D341Med (cell line): ENCODE measurements at places on chromosomes 7 and 10.

GRCh38 chr7:111202321-111202720, 111.4 kb downstream of the LRRN3 start:
- no peak for DNase-seq

DNA sequence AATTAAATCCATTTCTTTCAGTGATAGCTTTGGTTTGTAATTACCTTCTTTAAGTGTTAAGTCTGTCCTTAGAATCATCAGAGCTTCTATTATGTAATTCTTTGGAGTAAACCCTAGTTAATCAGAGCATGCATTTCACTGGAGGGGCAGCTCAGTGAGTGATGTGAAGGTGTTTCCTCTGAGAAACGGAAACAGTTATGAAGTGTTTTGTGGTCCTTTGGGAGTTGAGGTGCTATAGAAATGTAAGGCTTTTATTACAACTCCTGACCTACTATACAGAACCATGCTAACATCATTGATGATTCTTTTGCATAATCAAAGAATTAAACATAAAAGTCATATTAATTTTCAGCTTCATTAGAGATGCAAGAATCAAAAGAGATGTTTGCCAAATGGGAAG, 141.5 kb downstream of the EXOC4 start:
- no peak for DNase-seq

DNA sequence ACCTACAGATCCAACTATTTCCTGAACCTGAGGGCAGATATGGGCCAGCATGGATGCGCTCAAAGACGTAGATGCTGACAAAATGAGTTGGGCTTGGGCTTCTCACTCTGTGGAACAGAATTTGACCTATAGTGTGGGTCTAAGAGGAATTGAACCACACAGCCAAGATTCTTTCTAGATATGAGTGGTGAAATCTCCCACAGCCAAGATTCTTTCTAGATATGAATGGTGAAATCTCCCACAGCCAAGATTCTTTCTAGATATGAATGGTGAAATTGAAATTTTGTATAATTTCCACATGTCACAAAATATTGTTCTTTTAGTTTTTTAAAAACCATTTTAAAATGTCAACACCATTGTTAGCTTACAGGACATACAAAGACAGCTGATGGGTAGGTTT, 215.4 kb upstream of the LRGUK start:
- no peak for DNase-seq

DNA sequence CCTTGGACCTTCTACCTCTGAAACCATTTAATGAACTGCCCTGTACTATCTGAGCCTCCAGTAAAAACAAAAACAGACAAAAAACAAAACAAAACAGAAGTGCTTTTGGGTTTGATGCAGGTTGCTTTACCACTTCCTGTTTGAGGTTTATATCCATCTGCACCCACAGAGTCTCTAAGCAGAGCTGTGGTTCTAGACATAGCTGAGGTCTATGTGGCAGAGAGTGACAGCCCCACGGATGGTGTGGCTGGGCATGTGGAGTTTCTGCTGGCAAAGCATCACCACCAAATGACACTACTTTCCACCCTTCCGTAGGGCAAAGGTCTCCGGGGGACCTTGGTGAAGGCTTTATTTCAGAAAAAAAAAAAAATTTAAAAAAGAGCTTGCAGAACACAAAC, 754.2 kb downstream of the GRID1 start:
- no peak for DNase-seq

DNA sequence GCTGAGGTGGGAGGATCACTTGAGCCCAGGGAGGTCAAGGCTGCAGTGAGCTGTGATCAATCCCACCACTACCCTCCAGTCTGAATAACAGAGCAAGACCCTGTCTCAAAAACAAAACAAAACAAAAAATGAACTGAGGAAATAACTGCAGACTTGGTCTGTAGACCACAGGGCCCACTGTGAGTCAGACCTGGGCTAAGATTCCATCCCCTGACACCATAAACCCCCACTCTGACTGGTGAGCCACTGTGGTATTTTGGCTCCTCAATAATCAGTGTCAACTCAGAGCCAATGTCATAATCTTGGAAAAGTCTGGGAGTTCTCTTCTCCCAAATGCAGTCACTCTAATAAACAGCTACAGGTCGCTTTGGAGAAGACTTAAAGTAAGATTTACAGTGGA, 24.0 kb upstream of the ERCC6 start:
- DNase-seq: no peak

DNA sequence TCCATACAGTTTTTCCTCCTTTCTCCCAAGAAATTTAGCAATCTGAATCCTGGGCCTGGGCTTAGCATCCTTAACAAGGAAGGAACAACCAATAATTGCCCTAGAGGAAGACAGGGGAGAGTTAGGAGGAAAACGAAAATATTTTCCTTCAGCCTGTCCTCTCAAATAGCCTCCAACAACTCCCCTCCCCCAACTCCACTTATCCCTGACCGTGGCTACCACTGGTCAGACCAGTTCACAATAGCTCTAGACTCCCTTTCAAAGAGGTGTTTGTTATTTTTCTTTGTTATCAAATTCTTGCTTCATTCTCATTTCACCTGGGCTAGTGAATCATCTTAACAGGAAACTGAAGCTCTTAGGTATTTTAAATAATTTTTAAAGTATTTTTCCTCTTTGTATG, 114.1 kb downstream of the CPED1 start:
- no peak for DNase-seq

DNA sequence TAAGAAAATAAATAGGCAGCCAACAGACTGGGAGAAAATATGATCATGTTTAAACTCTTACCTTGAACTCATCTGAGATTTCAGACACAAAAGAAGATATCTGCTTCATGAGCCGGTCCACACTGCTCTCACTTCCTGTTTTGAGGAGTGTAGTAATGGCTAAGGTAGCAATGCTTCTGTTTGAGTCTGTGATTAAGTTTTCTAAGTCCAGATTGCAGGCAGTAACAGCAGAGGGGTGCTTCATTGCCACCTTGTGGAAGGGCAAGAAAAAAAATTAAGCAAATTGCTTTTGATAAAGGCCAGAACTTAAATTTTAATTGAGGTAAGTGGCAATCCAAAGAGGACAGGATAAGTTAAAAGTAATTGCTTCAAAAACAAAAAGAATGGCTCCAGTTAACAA, 69.1 kb downstream of the MEST start:
- peak; percentile 50 for DNase-seq

DNA sequence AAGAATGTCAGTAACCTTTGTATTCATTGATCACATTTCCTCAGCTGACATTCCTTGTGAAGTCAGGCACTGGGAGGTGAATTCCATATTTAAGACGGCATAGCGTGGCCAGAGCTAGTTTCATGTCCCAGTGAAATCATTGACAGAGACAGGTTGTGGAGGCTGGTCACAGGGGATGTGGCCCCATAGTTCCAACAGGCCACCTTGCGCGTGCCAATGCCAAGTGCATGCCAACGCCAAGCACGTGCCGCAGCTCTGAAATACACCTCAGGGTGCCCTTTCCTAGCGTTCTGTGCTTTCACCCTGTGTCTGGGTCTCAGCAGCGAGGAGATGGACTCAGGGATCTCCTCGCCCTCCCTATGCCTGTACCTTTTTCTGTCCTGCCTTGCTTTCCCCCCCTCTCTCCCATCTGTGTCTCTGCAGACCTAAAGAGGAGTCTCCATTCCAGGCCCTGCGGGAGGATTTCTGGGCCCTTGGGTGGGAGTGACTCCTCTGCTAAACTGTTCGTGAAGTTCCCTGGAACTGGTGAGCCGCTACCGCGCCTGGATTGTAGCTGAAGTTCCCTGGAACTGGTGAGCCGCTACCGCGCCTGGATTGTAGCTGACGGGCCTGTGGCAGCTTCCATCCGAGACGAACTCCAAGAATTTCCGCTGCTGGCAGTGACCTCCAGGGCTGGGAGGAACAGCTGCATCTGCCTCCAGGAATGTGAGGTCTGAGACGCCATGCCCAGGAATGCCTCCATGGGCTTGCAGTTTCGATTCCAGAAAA, 19.7 kb downstream of the AQP1 start:
- DNase-seq: peak; percentile 12

GRCh38 chr10:61995220-61995503, 93.7 kb downstream of the ARID5B start:
- no peak for DNase-seq

DNA sequence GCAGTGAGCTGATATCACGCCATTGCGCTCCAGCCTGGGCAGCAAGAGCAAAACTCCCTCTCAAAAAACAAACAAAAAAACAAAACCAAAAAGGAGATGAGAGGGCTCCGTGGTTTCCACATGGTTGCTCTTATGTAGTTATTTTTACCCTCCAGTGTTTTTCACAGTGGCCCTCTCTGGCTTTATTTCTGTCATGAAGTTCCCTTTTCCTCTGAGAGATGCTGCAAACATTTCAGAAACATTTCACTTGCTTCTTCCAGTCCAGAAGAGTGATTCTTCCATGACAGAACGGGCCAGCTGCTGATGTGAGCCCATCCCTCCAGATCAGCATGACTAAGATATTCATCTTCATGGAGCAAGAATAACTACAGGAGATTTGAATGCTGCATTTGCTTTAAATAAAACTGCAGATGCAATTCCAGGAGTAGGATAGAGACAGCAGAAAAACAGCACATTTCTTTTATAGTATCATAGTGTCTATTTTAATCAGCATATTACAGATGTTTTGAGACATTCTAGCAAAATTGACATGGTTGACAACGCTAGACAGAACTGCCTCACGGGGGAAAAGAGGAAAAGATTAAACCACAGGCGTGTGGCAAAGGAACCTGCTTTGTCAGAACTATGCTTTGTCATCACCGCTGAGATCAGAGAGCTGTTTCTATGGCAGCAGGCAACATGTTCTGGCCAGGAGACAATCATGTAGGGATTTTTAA, 40.3 kb downstream of the NRCAM start:
- DNase-seq: no peak

DNA sequence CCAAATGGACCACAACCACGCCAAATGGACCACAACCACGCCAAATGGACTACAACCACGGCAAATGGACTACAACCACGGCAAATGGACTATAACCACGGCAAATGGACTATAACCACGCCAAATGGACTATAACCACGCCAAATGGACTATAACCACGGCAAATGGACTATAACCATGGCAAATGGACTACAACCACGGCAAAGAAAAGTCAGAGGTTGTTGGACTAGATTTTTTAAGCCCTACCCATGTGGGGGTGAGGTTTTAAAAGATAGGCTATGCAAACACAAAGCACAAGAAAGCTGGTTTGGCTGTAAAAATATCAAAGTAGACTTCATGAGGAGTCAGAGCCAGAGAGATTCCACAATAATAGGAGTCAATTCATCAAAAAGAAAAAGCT, 55.8 kb downstream of the NCAPG2 start:
- no peak for DNase-seq

DNA sequence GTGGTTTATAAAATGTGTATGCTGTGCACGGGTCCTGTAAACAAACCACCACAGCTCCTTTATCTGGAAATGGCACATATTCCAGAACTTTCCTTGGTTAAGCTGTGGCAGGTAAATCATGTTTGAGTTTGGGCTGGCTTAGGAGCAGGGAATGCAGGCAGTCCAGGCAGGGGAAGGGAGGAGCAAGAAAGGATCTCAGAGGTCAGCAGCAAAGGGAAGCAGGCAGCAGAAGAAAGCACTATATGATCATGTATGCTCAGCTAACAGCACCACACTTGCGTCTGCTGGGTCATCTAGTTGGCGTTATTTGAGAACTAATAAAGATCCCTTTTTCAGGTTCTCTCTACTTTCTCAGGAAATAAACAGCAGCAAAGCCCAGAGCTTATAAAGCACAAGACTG, 7.8 kb downstream of the ICA1 start:
- DNase-seq: no peak

- no peak for DNase-seq
Observed at GRCh38 chr10:22824984-22825383, 102.9 kb upstream of the ARMC3 start.

DNA sequence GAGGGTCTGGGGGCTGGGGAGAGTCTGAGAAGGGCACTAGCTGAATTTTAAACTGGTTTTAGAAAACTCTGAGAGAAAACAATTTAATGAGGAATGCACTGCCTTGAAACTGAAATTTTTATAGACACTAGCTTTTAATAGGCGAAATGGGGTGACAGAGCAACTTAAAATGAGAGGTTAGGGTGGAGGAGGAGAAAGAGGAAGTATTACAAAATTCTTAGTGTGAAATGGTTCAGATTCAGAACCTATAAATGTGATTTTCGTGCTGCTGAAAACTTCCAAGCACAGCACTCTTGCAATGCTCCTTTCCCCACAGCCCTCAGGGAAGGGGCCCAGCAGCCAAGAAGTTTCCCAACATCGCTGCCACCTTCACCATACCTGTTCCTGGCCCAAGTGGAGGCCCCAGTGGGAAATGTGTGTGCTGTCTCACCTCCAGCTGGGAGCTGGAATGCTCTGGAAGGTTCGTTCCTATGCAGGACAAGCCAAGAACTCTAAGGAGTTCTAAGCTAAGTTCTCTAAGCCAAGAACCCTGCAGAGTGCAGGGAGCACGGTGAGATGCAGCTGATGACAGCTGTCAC, 60.0 kb downstream of the ATXN7L1 start:
- DNase-seq: no peak

DNA sequence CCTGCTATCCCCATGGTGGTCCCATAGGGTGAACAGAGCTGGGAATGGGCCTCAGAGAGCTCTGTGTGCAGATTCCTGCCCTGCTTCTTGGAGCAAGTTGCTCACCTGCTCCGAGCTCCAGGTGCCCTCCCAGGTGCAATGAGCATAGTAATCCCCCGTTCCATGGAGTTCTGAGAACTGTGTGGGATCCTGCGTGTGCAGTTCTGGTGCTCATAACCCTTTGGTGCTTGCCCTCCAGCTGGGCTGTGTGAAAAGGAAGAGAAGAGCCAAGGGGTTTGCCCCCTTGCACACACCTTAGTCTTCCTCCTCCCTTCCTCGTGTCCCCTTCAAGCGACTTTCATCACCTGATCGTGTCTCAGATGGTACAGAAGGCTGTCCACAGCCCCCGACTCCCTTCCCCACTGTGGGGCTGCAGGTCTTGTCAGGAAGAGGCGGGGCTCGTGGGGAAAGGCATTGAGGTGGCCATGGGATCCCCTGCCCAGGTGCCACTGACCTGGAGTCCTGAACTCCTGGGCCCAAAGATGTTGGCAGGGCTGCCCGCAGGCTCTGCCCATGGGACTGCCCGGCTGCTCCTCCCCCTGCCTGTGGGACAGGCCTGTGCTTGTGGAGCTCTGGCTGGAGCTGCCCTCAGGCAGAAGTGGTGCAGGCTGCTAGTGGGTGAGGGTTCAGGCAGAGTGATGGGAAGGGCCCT, 21.9 kb upstream of the ZNF488 start:
- DNase-seq: peak; percentile 12

- no peak for DNase-seq
Observed at GRCh38 chr10:124918906-124919305, 23.0 kb upstream of the ZRANB1 start.

- no peak for DNase-seq
Observed at GRCh38 chr10:3330663-3331062, 158.1 kb upstream of the PITRM1 start.

GRCh38 chr7:111292026-111292470, 201.1 kb downstream of the LRRN3 start:
- DNase-seq: no peak

GRCh38 chr10:100659361-100660098, 85.9 kb upstream of the PAX2 start:
- no peak for DNase-seq

- DNase-seq: no peak
Observed at GRCh38 chr7:95881597-95881996, 109.2 kb downstream of the DYNC1I1 start.

- no peak for DNase-seq
Observed at GRCh38 chr7:157474685-157475084, 137.9 kb downstream of the DNAJB6 start.

- DNase-seq: no peak
Observed at GRCh38 chr7:2897023-2897422, 52.9 kb upstream of the GNA12 start.
